GM04504 (cell line): ENCODE measurements at places on chromosomes 13 and 19.
A peak's percentile ranks its signal among the peaks of the same experiment; 100 is the strongest.

- no peak for DNase-seq
Observed at GRCh38 chr19:19777692-19778091, 43.9 kb downstream of the ZNF506 start.

- DNase-seq = no peak
Observed at GRCh38 chr19:14078411-14078810, 5.8 kb downstream of the MISP3 start.

- peak; percentile 58 for DNase-seq
Observed at GRCh38 chr19:5775668-5776309, 8.8 kb downstream of the PRR22 start.

GRCh38 chr13:111911121-111911720 is 155.7 kb upstream of the SOX1 start:
- DNase-seq = no peak

DNA sequence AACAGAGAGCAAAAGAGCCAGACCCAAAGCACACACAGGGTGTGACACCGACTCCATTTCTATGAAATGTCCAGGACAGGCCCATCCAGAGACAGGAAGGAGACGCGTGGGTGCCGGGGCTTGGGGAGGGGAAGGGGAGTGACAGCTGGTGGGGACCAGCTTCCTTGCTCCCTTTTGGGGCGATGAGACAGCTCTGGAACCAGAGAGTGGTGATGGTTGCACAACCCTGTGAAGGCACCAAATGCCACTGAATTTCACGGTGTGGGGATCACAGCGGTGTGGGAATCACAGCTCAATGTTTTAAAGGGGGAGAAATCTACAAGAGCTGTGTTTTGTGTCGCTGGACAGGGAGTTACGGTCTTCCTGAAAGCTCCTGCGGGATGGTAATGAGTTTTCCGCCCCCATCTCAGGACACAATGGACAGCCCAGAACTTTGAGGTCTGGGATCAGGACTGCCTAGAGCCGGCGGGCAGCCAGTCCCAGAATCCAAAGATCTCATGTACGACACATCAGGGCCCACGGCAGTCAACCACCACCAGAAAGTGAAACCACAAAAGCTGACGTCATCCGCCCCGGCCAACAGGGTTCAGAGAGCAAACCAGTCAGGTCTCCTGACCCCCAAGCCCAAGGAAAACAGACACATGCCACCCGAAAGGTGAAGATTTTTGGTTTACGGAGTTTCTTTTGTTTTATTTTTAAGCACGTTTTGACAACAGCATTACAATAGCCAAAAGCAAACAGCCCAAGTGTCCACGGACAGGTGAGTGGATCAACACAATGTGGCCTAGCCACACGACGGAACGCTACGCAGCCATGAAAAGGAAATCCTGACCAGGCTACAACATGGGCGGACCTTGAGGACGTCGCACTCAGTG is 7.3 kb downstream of the SGTA start:
- no peak for DNase-seq

DNA sequence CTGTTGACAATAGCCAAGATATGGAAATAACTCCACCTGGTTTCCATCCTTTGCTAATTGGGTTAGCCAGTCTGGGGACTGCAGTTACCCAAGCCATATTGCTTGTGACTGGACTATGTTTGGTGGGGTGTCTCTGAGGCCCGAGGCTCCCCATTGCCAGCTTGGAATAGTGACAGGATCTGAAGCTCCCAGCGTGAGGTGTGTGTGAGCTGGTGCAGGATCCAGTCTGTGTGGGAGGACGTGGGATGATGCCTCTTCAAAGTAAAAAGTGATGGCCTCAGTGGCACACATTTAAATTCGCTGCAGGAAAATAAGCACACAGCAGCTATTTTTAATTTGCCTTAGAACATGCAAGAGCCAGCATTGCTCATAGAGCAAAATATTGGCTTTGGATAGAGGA is 75.0 kb downstream of the TEX26 start:
- no peak for DNase-seq

GRCh38 chr19:36101550-36102327 is 9.2 kb upstream of the OVOL3 start:
- no peak for DNase-seq

- no peak for DNase-seq
Observed at GRCh38 chr13:108549934-108550333, 79.5 kb upstream of the MYO16 start.

DNA sequence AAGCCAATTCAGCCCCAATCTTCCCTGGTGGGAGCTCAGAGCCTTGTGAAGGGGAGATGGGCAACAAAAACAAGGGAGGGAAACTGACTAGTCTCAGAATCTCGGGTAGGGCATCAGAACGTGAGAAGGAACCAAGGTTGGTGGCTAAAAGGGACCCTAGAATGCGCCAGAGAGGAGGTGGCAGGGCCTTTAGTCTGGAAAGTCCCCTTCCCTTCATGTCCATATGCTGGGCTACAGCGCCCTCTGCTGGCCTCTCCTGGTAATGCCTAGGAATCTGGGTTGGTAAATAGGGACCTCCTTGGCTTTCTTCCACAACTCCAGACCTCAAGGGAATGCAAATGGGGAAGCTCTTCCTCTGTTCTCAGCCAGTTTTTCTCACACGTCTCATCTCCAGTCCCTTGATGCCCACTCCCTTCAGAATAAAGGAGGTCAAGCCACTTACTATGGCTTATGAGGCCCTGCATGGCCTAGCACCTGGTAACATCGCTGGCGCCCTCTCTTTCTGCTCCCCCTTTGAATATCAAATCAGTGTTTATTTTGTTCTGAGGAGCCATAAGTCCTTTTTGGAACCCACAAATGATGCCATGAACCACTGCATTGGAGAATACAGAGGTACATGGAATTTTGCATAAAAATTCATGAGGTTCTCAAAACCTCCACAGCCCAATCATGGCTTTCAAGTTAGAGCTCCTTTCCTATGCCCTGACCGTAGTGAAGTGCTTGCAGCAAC is 1.4 kb upstream of the CCDC97 start:
- peak; percentile 79 for DNase-seq

DNA sequence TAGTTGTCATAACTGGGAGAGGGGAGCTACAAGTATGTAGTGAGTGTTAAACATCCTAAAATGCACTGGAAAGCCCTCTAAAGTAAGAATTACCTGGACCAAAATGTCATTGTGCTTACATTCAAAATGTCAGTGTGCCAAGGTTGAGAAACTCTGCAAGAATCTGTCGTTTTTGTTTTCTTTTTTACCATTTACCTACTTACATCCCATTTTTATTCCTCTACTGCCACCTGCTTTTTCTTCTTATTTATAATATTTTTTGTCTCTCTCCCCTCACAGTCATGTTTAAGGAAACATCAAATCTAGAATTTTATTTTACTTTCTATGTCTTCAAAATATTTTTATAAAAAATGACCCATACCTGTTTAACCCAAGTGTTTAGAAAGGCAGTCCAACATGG is 226.4 kb downstream of the PCDH17 start:
- no peak for DNase-seq

DNA sequence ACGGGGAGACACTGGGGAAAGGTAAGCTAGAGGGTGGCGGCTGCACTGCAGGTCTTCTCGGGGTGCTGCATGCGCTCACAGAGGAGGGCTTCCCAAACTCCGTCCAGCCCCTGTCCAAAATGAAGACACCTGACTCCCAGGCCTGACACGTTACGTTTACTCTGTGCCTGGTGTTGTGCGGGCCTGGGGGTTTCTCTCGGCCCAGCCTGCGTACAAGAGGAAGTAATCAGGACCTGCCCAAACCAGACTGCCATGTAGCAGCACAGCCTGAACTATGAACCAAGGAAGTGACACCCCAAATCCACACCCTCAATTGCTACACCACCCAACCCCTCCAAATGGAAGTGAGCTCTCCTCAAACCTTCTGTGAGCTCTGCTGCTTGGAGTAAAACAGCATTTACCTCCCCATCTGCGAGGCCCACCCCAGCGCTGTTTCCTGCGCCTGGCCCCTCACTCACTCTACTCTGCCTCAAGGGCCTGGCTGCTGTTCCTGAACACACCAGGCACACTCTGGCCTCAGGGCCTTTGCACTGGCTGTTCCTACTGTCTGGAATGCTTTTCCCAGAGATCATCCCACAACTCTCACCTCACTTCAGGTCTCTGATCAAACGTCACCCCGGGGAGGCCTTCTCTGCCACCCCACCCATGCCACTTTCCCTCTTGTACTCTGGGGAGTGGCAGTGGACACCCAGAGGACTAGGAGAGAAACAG is 3.0 kb downstream of the HSPBP1 start:
- DNase-seq = no peak

DNA sequence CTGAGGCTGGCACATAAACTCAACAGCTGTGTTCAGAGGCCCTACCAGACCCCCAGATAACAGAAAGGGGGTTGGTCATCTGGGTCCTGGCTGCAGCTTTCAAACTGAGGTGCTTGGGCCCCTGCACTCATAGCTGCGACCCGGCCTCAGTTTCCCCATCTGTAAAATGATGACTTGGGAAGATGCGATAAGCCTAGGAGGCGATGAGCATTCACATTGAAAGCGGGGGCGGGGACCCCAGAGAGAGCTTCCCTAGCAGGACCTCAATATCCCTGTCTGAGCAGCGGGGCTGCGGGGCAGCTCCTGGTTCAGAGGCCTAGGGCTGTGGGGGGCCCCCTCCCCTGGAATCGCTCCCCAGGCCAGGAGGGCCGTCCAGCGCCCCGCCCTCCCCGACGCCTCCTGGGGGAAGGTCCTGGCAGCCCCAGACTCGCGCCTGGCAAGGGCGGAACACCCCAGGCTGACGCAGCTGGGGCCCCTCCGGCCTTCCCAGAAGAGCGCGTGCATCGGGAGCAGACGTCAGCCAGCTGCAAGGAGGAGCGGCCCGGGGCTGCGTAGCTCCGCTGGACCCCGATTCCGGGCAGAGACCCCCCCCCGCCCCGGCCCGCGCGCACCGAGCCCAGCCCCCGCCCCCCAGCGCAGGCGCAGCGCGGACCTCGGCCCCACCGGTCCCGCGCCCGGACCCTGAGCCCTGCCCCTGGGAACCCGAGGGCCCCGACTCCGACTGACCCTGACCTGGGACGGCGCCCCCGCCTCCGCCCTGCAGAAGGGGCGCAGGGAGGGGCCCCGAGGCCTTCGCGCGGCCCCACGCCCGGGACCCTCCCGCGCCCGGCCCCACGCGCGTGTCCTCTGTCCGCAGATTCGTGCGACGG is 3.5 kb downstream of the FSTL3 start:
- no peak for DNase-seq

GRCh38 chr13:48398450-48399095 is 14.3 kb downstream of the LPAR6 start:
- DNase-seq = no peak

- no peak for DNase-seq
Observed at GRCh38 chr13:112671359-112671758, 18.5 kb upstream of the ATP11A start.

- no peak for DNase-seq
Observed at GRCh38 chr13:25069911-25070310, 26.0 kb upstream of the PABPC3 start.

GRCh38 chr19:11263726-11264125 is 1.4 kb upstream of the DOCK6 start:
- no peak for DNase-seq

GRCh38 chr13:110737555-110737954 is 24.1 kb downstream of the ING1 start:
- no peak for DNase-seq

- no peak for DNase-seq
Observed at GRCh38 chr13:103354171-103354570, 288.0 kb upstream of the SLC10A2 start.

DNA sequence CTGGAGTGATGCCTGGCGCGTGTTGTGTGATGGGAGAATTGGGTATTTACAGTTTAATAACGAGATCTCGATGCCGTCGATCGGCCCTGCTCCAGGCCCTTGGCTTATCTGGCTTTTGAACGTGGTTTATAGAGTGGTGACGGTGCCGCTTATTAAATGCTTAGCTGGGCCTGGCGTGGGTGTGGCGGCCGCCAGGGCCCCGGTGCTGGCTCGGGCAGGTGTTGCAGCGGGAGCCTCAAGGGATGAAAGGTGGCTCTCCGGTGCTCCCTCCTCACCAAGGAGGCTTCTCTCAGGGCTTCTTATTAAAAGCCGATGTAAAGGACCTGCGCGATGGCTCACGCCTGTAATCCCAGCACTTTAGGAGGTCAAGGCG is 173.8 kb downstream of the KDM4B start:
- no peak for DNase-seq

- no peak for DNase-seq
Observed at GRCh38 chr13:88643233-88643632, 972.1 kb downstream of the SLITRK5 start.

DNA sequence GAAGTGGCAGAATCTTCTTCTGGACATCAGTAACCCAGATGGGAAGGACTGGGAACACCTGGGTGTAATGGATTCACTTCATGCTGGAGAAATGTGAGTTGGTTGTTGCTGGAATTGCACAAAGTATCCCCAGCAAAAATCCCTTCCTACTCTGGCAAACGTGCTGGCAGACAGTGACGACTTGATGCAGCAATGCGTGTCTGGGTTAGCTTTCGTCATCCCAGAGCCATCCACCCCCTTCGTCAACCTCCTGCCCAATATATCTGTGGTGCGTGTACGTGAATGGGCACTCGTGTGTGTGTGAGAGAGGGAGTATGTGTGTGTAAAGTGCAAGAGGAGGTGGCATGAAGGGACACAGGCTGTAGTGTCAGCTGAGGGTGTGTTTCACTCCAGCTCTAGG is 70.9 kb downstream of the TM9SF2 start:
- no peak for DNase-seq

- peak; percentile 83 for DNase-seq
Observed at GRCh38 chr19:57560049-57560491, 407 bp upstream of the ZNF550 start.

DNA sequence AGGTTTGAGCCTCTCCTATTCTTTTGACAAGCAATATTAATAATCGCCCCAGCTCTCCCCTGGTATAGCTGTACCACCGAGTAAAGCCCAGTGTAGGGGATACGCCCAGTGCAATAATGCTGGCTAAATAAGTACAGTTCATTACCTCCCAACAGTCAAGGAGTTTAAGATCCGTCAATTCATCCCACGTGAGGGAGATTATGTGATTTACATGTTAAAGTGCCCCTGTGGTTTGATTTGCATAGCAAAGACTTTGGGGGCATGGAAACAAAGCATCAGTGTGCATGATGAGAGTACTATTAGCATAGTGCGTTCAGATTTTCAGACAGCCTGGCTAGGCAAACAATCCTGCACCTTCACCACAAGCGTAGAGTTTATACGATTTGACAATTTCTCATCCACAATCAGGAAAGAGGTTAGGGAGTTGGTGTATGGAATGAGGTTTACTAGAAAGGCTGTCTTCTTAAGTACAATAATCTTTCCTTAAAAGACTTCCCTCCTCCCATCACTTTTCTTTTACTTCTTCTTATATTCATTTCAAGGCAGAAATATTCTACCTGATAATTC is 754.0 kb downstream of the DIAPH3 start:
- no peak for DNase-seq

DNA sequence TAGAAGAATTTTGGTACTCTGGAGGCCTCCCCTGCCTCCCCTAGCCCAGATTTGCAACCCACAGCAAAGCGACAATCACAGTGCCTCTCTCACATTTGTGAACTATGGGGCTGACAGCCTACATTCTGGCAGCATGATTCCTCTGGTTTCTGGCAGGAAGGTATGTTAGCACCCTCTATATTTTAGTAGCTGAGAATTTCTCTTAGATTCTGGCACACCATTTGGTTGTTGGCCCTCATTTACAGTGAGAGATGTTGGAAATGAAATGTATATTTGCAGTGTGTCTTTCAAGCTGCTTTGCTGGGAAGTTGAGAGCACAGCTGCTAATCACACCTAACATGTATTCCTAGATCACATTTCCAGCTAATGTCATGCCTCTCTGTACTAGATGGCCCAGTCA is 735.0 kb downstream of the FGF9 start:
- no peak for DNase-seq

GRCh38 chr13:73975767-73976166 is 158.4 kb downstream of the KLF12 start:
- DNase-seq = no peak
